ENCODE measurements at places on chromosomes 6 and 20.
A peak's percentile ranks its signal among the peaks of the same experiment; 100 is the strongest.

DNA sequence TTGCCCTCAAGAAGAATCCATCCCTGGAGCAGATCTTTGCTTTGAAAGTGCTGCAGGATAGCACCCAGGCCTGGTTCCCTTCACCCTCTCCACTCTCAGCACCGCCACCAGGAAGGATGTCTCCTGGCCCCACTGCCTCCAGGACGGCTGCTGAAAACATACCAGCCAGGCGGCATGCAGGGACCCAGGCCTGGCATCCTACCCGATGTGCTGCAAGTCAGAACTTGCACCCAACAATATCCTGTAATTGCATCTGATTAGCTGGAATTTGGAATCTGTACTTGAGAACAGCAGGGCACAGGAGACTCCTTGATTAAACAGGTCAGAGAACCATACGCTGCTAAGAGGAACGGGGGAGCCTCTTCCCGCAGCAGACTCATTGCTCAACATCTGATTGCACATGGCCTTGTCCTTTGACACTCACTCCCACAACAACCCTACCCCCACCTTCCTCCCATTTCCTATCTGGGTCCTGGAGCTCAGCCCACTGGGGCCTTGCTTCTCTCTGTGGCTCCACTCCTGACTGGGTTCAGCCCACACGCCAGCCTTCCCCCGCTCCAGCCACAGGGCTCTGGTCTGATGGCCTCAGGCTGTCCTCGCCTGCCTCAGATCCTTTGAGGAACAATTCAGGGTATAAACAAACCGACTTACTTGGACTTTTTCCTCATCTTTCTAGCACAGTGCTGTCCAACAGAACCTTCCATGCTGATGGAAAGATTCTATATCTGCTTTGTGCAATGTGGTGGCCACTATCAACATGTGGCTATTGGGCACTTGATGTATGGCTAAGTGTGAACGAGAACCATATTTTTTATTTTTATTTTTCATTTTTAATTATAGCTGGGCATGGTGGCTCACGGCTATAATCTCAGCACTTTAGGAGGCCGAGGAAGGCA is 78.0 kb downstream of the FGD2 start:
- H3K27ac ChIP-seq, result no peak overlapping the region
- H3K36me3 ChIP-seq, result no peaks in the 10 kb centered on the region
- DNase-seq, result peak; percentile 16
- no peak overlapping the region for H3K4me3 ChIP-seq
- no peaks in the 10 kb centered on the region for H3K4me1 ChIP-seq

- DNase-seq, result no peak
- no peaks in the 10 kb centered on the region for H3K4me1 ChIP-seq
- no peaks in the 10 kb centered on the region for H3K36me3 ChIP-seq
- H3K4me3 ChIP-seq, result no peak overlapping the region
- no peak overlapping the region for H3K27ac ChIP-seq
Measured at GRCh38 chr20:44396369-44397130, 41.1 kb downstream of the HNF4A start.

DNA sequence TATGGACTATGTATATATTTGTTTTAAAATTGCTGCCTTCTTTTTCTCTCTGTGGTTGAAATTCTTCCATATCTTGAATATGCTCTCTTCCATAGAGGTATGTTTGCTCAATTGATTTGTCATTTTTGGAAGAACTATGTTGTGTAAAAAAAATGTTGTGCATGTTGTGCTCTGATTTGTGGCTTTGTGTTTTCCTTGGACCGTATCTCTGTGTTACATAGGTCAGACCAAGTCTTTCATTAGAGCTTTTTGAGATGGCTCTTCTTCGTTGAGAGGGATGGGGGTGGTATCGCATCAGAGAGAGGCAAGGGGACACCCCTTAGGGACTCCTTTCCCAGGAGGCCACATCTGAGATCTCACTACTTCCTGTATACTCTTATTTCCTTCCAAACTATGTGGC is 43.8 kb downstream of the TMEM244 start:
- no peaks in the 10 kb centered on the region for H3K4me1 ChIP-seq
- H3K27ac ChIP-seq, result no peak overlapping the region
- DNase-seq, result no peak
- peaks cover 12% of the 10 kb centered on the region for H3K27me3 ChIP-seq

- no peaks in the 10 kb centered on the region for H3K36me3 ChIP-seq
- no peak overlapping the region for H3K4me3 ChIP-seq
- H3K27me3 ChIP-seq, result no peaks in the 10 kb centered on the region
- H3K4me1 ChIP-seq, result no peaks in the 10 kb centered on the region
- no peak for DNase-seq
Measured at GRCh38 chr20:60669211-60669610, 582.9 kb upstream of the CDH4 start.

DNA sequence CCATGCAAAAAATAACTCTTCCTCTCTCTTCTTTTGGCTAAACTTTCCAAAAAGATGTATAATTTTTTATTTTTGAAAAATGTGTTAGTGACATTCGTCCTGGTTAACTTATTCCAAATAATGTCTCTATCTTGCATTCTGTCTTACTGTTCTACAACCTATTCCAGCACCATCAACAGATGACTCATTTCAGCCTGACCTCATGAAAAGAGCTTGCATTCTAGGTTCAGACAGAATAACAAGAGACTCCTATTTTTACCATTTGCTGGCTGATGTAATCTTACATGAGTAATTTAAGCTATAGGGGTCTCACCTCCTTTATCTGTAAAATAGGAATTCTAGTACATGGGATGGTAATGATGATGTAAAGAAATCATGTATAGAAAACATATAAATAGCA is 109.0 kb downstream of the FUT9 start:
- H3K27me3 ChIP-seq, result no peaks in the 10 kb centered on the region
- no peak overlapping the region for H3K4me3 ChIP-seq
- H3K27ac ChIP-seq, result no peak overlapping the region
- no peak for DNase-seq

DNA sequence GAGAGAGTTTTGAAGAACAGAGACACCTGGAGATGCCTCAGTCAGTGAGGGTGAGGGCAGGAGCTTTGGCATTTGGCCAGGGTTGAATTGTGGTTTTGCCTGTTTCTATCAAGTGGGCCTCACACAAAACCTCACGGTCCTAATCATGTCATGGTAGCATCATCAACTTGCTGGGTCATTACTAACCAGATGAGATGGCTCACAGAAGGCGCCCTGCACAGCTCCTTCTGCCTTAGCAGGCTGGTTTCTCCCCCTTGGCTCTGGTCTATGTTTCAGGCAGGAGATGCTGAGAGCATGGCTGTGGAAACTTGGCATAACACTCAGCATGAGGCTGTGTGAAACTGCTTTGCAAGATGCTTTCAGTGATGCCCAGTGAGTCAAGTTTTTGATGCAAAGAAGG is 99.3 kb downstream of the LRRC1 start:
- DNase-seq, result no peak
- peaks cover 17% of the 10 kb centered on the region for H3K4me1 ChIP-seq
- H3K36me3 ChIP-seq, result no peaks in the 10 kb centered on the region
- H3K27me3 ChIP-seq, result no peaks in the 10 kb centered on the region
- H3K27ac ChIP-seq, result no peak overlapping the region
- H3K4me3 ChIP-seq, result no peak overlapping the region

GRCh38 chr20:3177746-3178485 is 4.6 kb upstream of the LZTS3 start:
- no peak overlapping the region for H3K27ac ChIP-seq
- H3K4me1 ChIP-seq, result peaks cover 9% of the 10 kb centered on the region
- no peak for DNase-seq
- no peaks in the 10 kb centered on the region for H3K36me3 ChIP-seq
- H3K27me3 ChIP-seq, result no peaks in the 10 kb centered on the region
- no peak overlapping the region for H3K4me3 ChIP-seq

DNA sequence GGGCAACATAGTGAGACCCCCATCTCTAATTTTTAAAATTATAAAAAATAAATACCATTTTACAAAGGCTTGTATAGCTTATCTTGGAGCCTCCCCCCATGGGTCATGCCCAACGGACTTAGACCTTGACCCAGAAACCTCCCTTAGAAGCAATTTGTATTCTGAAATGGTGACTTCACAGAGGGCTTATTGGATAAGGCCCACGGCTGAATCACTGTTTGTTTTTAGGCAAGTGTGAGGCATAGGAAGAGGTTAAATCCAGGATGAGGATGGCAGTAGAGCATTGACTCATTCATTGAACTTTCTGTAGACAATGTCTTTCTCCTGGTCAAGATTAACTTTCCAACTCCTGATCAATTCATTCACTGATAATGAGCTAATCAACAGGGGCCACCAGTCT is 6.2 kb upstream of the SNAI1 start:
- DNase-seq, result no peak
- peaks cover 2% of the 10 kb centered on the region for H3K4me1 ChIP-seq
- no peaks in the 10 kb centered on the region for H3K27me3 ChIP-seq
- H3K4me3 ChIP-seq, result no peak overlapping the region
- no peak overlapping the region for H3K27ac ChIP-seq

DNA sequence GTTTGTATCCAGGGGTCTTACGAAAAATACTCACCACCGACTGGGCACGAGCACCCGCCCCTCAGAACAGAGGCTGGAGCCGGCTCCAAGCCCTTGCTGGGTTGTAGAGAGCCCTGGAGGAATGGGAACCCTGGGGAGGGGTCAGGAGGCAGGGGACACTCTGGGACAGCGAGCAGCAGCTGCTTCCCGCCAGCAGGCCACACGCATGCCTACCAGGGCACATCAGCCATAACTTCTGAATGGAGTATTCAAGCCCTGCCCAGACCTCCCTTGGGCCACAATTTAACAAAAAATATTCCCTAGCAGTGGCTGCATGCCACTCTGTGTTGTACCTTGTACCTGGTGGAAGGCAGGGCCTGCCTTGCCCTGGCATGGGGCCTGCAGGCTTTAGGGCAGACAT is 31.6 kb upstream of the CD93 start:
- no peak overlapping the region for H3K4me3 ChIP-seq
- H3K27me3 ChIP-seq, result no peaks in the 10 kb centered on the region
- no peaks in the 10 kb centered on the region for H3K36me3 ChIP-seq
- H3K27ac ChIP-seq, result no peak overlapping the region
- peaks cover 8% of the 10 kb centered on the region for H3K4me1 ChIP-seq

DNA sequence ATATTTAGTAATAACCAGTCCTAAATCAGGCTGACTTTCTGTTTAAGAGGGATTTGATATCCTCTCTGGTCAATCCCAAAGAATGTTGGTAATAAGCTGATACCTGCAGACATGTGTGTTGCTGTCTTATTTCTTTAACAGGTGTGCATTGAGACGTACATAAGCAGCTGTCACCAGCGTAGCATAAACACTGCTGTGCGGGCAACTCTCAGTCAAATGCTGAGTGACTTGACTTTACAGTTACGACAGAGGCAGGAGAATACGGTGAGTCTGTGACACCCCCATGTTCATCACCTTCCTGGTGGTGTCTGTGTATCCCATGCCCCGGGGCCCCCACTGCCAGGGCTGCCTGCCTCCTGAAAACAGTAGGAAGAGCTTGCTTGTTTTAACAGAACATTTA is 20.1 kb upstream of the PBOV1 start:
- H3K27ac ChIP-seq, result no peak overlapping the region
- no peaks in the 10 kb centered on the region for H3K27me3 ChIP-seq
- DNase-seq, result no peak
- H3K4me3 ChIP-seq, result no peak overlapping the region
- H3K36me3 ChIP-seq, result no peaks in the 10 kb centered on the region
- no peaks in the 10 kb centered on the region for H3K4me1 ChIP-seq

DNA sequence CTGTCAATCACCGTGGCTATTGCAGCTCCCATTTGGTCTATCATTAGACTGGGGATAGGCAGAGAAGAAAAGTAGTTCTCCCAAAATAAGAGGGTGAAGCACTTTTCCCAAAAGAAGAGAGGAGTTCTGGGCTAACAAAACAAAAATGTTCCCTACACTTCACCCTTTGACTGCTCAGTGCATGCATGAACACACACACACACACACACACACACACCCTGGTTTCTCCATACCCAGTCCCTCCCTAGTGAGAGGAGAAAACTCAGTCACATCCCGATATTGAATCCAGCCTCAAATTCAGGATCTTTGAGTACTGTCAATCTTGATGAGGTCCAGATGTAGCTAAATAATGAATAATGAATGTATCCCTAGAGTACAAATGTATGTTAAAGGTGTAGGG is 4.6 kb upstream of the TBPL1 start:
- H3K27ac ChIP-seq, result no peak overlapping the region
- DNase-seq, result no peak
- H3K4me3 ChIP-seq, result no peak overlapping the region

DNA sequence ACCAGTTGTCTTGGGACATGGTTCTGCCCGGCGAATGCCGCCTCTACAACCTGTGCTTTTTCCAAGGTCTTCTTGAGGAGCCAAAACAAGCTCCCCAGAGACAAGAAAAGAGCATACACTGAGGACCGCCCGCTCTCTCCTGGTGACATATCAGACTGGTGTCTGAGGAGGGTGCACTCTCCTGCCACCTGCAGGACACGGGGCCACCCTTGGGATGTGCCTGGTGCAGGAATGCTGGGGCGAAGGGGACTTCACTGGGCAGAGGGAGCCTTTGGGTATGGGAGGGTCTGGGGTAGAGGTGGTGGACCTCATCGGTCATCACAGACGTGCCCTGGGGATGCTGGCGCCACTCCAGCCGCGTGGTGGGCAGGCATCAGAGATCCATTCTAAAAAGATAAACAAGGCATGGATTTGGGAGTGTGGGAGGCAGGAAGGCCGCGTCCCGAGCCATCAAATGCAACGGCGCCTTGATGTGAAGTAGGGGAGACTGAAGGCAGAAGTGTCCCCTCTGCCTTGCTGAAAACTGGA is 163.3 kb downstream of the CD83 start:
- H3K27me3 ChIP-seq, result no peaks in the 10 kb centered on the region
- H3K4me3 ChIP-seq, result no peak overlapping the region
- H3K4me1 ChIP-seq, result no peaks in the 10 kb centered on the region
